ENCODE measurements at places on chromosomes 12 and 14.

DNA sequence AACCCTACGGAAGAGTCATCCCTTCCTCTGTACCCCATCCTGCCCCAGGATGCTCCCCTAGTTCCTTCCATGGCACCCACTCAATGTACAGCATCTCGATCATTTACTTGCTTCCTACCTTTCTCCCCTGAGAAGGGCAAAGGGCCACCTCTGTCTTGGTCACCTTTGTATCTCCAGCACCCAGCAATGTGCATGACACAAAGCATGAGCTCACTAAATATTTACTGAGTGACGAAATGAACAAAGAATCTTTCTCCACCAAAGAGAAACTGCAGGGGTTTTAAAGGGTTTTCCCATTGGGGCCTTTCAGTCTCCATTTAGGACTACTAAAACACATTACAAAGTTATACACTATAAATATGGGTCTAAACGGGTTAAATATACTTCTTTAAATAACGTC lies 30.6 kb downstream of the ATG14 start:
- DNase-seq, result no peak

DNA sequence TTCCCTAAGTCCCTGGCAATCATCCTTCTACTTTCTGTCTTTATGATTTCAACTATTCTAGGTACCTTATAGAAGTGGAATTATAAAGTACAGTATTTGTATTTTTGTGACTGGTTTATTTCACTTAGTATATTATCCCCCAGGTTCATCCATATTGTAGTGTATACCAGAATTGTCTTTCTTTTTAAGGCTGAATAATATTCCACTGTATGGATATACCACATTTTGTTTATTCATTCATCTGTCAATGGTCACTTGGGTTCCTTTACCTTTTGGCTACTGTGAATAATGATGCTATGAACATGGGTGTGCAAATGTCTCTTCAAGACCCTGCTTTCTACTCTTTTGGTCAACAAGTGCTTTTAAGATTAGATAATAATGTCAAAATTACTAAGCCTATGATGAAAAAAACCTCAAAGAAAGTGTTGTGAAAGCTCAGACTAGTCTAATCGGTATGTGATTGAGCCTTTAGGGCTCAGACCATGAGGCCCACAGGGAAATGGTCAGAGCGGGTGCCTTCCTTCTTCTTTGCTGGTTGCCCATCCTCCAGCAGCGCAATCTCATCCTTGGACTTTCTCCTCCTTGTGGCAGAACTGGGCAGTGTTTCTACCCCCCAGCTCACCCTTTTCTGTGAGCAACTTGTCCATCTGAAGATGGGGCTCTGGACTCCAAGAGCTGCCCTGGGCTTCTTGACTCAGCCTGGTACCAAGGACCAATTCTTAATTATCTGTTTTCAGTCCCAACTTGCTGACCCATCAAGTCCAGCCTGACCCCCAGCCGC lies 105.4 kb downstream of the TTC8 start:
- no peak for DNase-seq

- DNase-seq, result no peak
These were observed 31.9 kb upstream of the FZD10 start for GRCh38 chr12:130130346-130130745.

- no peak for DNase-seq
These were observed 83.0 kb downstream of the DENND5B start for GRCh38 chr12:31507966-31508365.

DNA sequence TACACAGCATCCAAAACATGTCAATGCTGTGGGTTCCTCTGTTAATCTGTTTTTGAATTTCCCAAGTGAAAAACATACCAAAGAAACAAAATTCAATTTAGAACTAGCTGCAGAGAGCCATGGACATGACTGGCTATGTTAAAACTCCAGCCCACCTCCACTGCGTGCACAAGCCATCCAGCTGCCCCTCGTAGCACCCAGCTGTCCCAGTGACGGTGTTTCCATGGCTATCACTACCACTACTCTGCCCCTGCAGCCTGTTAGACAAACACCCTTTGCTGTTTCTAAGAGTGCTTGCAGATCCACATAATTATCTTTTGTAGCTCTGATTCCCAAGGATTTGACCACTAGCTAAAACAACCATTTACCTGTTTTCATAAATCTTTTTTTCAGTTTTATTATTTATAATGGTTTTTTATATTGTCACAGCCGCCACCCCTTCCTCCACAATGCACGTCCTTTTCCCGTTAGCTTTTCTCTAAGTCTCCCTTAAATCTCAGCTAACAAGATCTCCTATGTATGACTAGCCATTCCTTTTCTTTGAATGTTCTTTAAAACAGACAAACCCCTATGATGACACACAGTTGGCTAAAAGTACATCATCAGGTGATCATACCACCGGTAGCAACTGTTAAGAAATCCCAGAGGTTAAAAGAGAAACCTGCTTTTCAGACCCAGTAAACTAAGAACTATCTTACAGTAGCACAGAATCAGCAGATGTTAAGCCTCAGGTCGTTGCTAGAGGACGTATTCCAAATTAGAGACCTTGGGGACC lies 37.8 kb upstream of the NAA30 start:
- no peak for DNase-seq

GRCh38 chr14:99595034-99595433 lies 9.0 kb downstream of the CCDC85C start:
- DNase-seq, result no peak

DNA sequence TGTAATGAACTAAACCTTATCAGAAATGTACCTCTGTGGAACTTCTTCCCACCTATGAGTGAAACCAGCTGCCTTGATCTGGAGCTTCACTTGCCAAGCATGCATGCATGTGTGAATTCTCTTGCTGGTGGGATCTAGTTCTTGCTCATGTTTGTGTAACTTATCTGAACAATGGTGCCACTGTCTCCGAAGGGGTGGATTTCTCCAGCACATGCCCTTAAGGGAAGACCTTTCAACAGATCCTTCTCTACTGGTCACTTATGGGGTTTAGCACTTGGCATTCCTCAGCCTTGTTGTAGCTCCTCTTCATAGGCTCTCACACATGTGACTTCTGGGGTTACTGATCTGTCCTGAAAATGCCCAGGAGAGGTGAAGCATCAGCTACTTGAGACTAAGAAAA lies 25.0 kb downstream of the SMOC1 start:
- DNase-seq, result no peak

GRCh38 chr12:12986775-12987331 lies 13.2 kb downstream of the HEBP1 start:
- DNase-seq, result no peak

GRCh38 chr12:93358058-93358457 lies 19.7 kb upstream of the NUDT4 start:
- no peak for DNase-seq

GRCh38 chr12:131862600-131862993 lies 31.8 kb upstream of the ULK1 start:
- no peak for DNase-seq

DNA sequence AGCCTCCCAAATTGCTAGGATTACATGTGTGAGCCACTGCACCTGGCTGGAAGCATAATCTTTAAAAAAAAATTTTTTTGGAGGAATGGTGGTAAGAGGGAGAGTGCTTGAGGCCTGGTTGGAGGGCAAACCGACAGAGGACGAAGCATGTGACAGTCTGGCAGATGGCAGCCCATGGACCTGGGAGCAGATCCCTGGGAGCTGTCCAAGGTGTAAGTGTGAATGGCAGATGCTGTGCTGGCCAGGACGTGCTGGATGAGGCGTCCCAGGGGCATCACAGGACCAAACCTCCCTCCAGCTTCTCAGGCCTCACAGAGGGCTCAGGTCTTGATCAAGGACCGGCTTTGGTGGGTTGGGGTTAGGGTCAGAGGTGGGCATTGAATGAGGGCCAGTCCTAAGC lies 128.4 kb upstream of the NCOR2 start:
- no peak for DNase-seq

GRCh38 chr12:123958462-123958861 lies 14.2 kb downstream of the CCDC92 start:
- DNase-seq, result no peak

DNA sequence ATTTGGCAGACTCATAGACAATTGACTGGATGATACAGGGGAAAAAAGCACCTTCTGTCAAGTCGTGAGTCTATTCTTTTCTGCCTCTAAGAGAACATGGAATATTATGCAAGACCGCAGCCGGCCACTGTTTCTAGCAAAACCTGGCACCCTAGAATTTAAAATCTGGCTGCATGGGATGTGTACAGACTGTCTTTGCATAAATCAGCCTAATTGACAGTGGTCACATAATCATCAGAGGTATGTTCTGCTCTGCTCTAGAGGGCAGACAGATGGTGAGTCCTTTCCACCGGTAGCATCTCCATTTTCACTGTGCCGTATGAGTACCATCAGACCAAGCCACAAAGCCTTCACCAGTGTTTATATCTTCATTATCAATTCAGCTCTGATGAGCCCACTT lies 80.6 kb downstream of the KCNK10 start:
- DNase-seq, result no peak

- DNase-seq, result no peak
These were observed 30.9 kb upstream of the PLEKHG6 start for GRCh38 chr12:6279631-6280030.

DNA sequence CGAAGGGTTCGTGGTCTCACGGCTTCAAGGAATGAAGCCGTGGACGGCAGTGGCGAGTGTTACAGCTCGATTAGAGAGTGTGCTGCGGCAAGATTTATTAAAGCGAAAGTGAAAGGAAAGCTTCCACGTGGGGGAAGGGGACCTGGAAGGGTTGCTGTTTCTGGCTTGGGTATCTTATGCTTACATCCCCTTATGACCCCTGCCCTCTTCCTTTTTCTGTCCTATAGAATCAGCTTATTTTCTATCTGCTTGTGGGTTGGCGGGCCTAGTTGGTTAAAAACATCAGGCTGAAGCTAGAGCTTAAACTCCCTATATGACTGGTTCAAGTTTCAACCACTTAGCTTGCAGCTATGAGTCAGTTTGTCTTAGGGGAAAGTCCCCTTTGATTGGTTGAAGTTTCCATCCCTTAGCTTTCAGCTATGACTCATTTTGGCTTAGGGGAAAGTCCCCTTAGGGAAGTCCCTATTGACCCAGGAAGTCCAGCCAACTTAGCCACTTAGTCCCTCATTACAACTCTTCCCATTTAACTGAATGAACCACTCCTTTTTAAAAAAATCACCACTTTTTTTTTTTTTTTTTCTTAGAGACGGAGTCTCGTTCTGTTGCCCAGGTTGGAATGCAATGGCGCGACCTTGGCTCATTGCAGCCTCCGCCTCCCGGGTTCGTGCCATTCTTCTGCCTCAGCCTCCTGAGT lies 1494.7 kb upstream of the TMEM132C start:
- no peak for DNase-seq

- DNase-seq, result no peak
These were observed 1.3 kb downstream of the KRT78 start for GRCh38 chr12:52847335-52848102.

DNA sequence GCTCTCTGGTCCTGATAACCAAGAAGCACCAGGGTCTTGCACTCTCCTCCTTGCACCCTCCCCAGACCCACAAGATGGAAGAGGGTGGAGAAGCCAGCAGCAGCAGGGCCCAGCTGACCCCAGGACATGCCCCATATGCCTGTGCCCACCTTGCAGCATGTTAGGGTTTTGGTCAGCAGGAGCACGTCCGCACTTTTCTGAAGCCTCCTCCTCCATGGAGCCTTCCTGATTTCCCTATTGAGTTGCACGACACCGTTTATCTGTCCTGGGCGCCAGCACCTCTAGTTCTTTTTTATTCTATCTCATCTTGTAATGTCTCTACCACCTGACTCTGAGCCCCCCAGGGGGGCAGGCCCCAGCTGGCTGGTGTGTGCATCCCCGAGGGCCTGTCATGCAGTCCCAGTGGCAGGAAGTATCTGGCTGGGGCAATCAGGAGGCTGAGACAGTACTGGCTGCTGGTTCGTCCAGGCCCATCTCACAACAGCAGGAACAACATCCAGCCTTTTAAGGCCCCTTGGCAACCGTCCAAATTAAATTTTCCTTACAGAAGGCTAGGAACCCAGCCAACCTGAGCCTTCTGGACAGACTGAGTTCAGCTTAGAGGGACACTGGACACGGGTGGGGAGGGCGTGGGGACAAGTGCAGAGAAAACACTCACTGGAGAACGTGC lies 39.6 kb downstream of the CCDC85C start:
- DNase-seq, result no peak

GRCh38 chr12:48979602-48980388 lies 1.7 kb downstream of the WNT1 start:
- no peak for DNase-seq

- DNase-seq, result no peak
These were observed 25.8 kb downstream of the DACT1 start for GRCh38 chr14:58663494-58664111.

DNA sequence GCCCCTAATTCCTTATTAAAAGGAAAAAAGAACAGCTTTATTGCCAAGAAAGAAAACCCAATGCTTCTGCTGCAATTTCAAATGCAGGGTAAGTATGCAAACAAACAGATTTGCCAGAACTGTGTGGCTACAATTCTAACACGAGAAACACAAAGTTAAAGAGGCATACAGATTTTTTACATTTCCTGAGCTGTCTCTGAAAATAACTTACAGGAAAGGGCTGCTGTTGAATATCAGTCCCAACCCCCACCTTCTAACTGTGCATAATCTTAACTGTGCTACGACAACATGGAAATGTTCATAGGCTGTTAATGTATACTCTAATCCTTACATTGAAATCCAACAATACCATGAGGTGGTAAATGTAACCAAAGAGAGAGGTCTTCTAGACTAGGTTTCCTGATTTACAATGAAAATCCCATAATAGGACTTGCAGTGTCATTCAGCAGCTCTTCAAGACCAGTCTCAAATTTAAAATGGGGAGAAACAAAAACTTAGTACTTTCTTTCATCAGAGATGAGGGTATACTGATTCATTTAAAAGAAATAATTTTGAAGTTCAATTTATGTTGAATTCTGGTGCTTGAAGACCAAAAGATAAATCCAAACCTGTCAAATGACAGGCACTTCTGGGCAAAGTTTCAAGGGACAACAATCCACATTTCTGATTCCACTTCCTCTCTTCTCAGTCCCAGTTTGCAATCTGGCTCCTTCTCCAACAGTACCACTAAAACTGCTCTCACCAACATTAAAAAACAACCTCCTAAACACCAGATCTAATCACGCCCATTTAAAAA lies 14.4 kb downstream of the FGD6 start:
- DNase-seq, result no peak

- DNase-seq, result peak; percentile 55
These were observed 77.7 kb downstream of the FLRT2 start for GRCh38 chr14:85607651-85608081.

DNA sequence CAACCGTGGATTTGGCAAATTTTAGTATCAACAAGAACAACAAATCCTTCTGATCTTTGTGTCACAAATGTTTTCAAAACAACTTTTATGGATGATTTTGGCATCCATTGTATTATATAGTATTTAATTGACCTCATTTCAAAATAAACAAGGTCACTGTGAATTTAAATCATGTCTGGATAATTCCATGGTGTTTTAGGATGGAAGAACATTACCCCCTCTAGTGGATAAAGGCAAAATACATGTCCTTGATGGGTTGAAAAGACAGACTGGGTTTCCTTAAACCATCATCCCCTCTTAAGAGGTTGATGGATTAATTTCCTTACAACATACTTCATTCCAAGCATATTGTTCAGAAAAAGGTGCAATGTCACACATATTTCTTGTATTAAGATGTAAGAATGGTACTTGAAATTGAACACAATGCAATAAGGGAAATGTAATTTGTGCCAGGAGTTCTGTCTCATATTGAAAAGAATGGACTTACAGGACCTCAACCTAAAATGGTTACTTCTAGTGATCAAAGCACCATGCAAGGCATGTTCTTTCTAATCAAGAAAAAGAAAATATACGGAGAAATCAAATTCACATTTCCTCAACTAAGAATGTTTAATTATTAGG lies 352.0 kb downstream of the BCAT1 start:
- DNase-seq, result peak; percentile 48
